ENCODE measurements at places on chromosomes 11 and 22.
A peak's percentile ranks its signal among the peaks of the same experiment; 100 is the strongest.

DNA sequence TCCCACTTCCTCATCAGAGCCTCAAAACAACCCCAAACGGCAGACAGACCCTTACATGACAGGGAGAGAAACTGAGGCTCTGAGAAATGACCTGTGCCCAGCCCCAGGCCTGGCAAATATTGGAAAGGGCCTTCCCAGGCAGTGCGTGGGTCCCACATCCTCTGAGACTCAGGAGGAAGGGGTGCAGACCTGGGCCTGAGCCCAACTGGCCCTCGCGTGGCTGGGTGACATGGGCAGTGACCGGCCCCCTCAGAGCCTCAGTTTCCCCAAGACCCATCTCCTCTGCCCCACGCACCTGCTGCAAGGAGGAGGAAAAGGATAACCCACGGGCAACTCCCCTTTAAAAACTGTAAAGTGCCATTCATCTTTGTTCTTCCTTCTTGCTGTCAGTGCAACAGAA, 35.6 kb downstream of the ELFN2 start:
- no peak for DNase-seq

- DNase-seq = no peak
Observed at GRCh38 chr11:76139314-76139713, 67.0 kb downstream of the WNT11 start.

DNA sequence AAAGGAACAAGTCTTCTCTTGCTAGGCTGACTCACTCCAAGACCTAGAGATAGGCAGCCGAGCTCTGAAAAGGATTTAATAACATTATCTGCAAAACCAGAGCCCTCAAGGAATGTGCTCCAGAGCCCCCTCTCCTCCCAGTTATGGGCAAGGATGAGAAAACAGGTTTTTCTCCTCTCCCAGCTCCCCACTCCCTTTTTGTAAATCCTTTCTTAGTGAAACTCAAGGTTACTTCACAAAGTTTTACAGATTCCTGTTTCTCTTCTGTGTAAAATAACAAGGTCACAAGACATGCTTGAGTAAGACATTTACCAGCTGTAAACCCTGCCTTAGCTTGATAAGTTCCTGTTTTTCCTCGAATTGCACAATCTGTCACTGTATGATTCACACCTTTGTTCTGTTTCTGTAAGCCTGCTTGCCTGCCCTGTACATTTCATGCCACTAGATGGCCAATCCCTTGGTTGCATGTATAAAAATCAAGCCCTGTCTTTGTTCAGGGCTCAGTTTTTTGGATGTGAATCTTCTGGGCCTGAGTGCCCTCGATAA, 489.4 kb downstream of the KCNA4 start:
- no peak for DNase-seq

DNA sequence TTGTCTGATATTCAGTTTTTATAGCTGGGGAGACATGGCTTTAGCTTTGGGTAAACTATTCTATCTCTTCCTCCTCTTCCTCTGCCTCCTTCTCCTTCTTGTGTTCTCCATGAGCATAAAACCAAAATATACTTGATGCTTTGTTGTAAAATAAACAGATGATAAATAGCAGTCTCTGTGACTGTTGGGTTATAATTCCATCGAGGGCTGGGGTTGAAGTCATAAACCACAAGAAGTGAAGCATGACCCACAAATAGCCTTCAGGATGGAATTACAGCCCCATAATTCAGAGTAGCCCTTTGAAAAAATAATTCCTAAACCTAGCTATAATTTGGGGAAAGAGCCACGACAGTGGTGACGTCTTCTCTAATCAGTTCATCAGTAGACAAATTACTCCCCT, 177.7 kb downstream of the SNX19 start:
- DNase-seq = no peak

DNA sequence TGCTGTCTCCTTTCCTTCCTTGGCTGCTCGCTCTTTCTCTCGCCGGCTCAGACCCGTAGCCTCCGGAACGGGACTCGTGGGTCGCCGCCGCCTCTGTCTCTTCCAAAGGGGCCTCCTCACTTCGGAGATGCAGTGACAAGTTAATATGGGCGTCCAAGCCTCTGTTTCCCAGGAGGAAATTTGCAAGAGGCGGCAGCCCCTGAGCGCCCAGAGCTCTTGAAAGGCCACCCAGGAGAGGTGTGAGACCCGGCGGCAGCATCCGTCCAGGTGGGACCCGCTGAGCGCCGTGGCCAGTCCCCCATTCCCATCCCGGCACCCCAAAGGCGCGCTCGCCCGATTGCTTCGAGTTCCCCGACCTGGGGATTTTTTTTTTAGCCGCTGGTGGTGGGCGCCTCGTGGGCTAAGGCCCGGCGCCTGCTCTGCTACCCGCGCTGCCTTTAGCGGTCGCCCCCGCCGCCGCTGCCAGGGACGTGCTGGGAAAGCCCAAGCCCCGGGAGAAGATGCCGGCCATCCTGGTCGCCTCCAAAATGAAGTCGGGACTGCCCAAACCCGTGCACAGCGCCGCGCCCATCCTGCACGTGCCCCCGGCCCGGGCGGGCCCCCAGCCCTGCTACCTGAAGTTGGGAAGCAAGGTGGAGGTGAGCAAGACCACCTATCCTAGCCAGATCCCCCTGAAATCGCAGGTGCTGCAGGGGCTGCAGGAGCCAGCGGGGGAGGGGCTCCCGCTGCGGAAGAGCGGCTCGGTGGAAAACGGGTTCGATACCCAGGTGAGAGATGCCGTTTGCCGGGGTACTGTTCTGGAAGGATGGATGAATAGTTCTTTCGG, 772 bp downstream of the NAV2 start:
- no peak for DNase-seq

GRCh38 chr11:127074151-127074761, 73.7 kb upstream of the KIRREL3 start:
- DNase-seq = no peak

DNA sequence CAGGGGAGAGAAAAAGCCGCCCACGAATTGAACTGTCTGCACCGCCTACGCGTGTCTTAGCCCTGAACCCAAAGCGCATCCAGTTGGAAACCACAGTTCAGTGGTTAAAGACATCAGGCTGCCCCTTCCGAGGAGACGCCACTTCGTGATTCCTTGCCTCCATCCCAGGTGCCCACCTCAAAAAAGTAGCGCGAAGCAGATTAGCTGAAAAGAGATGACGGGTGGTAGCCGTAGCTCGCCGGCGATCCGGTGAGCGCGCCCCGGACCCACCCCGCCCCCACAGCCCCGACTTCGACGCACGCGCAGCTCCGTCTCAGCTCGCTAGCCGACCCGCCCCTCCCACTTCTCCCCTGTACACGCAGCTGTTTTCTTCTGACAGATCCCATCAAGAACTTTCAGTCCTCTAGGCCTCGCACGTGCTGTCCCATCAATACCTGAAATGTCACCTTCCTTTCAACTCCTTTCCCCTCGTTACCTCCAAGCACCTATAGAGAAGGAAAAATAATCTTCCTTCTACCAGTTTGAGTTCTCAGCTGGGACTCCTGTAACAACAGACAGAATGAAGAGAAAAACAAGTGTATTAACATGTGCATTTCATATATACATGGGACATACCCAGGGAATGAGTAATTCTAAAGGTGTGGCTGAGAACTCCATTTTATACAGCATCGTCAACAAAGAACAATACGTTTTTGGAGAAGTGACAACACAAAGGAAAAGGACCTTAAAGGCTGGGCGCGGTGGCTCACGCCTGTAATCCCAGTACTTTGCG, 49.5 kb downstream of the OR4D9 start:
- peak; percentile 88 for DNase-seq

GRCh38 chr22:25219948-25220442, 556 bp downstream of the CRYBB2 start:
- DNase-seq = no peak

DNA sequence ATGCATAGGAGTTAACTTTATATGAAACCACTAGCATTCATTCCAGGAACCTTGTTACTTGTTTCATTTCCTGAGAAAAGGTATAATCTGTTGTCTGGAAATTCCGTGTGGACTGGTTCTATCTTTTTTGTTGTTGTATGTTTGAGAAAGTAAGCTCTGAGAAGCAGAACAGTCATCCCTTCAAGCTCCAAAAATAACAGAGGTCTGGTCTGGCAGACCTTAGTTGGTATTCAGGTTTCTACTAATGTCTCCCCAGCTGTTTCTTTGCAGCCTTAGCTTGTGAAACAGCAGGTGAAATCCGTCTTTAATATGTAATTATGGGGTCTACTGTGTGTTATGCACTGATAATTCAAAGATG, 2.4 kb downstream of the RNF121 start:
- no peak for DNase-seq

DNA sequence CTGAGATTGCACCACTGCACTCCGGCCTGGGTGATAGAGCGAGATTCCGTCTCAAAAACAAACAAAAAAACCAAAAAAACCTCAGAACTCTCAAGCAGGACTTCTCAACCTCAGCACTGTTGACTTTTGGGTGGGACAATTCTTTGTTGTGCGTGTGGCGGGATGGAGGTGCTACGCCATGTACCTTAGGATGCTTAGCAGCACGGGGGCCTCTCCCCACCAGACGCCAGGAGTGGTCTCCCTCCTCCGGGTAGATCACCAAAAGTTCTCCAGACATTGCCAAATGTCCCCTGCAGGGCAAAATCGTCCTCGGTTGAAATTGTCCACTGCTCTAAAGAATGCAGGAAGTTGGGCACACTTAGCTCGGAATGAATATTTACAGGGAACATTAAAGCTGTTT, 26.9 kb upstream of the ATXN10 start:
- no peak for DNase-seq

DNA sequence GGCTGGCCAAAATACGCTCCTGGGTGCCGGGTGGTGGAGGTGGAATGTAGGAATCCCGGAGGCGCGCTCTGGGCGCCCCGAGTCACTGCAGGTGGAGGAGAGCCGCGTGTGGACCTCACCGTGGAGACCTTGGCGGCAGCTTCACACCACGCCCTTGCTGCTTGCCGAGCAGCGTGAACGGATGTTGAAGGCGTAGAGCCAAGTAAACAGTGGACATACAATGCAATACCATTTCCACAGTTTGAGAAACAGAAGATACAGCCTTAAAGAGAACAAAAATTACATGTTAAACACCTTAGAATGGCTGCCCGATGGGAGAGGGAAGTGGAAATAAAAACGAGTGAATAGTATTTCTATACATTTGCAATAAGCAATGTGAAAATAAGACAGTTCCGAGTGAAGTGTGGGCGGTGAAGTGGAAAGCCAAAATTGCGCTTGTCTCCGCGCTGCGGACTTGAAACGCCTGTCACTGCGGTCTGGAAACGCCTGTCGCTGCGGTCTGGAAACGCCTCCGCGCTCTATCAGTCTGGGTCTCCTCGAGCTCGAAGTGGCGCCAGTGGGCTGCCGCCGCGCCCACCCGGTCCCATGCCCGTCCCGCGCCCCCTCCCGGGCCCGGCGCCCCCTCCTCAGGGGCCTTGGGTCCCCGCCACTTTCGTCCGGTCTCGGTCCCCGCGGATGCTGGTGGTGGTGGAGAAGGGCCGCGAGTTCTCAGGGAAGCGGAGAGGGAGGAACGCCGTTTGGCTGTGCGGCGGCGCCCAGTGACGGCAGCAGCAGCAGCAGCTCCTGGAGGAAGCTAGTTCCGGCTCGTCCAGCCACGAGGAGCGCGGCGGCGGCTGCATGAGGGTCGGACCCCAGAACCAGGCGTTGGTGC, 1.6 kb downstream of the NCR3LG1 start:
- DNase-seq = peak; percentile 89

DNA sequence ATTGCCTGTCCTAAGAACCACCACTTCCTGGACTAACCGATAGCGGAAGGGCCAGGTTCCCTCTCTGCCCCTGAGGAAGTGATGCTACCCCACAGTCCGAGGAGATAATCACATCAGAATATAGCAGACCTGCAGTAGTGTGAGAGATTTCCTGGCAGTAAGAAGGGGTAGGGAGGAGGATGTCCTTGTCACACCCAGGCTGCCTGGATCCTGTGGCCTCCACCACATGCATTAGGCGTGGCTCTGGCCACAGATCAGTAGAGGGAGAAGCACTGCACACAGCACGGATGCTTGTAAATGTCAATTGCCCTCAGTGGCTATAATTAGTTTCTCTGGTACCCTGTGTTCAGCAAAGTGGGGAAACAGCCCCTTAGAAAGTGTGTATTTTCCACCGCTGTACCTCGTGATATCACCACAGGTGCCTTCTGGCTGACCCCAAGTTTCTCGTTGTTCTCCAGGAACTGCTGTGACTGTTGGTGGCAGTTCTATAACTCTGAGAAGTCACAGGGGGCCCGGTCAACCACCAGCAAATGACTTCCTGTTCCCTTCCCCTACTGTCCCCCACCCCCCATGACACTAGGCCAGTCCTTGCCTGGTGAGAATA, 61.8 kb downstream of the UBASH3B start:
- DNase-seq = no peak

DNA sequence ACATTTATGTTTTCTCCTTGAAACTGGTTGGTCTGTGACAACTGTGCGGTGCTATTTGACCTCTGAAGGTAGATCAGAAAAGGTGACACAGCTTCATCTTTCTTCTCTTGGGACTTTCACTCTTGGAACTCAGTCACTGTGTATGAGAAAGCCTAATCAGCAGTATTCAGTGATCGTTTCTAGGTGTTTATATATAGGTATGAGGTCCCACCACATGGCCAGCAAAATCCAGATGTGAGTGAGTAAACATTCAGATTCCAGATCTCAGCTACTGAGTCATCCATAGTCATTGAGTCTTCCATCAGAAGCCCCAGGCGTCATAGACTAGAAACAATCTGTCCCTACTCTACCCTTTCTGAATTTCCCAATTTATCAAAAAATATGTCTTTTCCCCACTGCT, 117.3 kb upstream of the CTSC start:
- no peak for DNase-seq

DNA sequence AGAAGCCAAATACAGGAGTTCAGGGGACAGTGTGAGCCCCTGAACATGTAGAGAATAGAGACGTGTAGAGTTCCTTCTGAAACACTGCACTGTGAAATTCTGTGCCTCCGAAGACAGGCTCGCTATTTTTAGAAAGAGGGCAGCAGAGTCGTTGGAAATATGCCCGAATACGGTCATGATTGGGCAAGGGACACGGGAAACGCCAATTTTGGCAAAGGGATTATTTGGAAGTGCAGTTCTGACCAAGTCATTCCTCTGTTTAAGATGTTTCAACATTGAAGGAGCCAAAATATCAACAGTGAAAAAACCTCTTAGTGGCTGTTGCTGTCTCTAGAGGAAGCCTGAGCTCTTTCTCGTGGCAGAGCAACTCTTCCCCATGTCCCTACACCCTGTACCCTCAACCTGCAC, 9.5 kb upstream of the CBX6 start:
- DNase-seq = peak; percentile 92

- DNase-seq = no peak
Observed at GRCh38 chr11:104151404-104152204, 12.3 kb downstream of the PDGFD start.

All from coronary artery (tissue), 2 donors.